ENCODE measurements at places on chromosomes 12 and 14.

DNA sequence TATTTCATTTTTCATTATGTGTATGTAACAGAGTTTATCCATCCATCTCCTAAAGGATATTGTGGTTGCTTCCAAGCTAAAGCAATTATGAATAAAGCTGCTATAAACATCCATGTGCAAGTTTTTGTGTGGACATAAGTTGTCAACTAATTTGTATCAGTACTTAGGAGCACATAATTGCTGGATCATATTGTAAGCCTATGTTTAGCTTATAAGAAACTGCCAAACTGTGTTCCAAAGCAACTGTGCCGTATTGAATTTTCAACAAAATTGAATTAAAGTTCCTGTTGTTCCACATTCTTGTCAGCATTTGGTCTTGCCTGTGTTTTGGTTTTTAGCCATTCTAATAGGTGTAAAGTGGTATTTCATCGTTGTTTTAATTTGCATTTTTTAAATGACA, 416.9 kb downstream of the SLC6A15 start:
- no peak overlapping the region for H3K4me3 ChIP-seq
- DNase-seq, result no peak
- no peak overlapping the region for H3K27ac ChIP-seq
- H3K36me3 ChIP-seq, result no peaks in the 10 kb centered on the region

DNA sequence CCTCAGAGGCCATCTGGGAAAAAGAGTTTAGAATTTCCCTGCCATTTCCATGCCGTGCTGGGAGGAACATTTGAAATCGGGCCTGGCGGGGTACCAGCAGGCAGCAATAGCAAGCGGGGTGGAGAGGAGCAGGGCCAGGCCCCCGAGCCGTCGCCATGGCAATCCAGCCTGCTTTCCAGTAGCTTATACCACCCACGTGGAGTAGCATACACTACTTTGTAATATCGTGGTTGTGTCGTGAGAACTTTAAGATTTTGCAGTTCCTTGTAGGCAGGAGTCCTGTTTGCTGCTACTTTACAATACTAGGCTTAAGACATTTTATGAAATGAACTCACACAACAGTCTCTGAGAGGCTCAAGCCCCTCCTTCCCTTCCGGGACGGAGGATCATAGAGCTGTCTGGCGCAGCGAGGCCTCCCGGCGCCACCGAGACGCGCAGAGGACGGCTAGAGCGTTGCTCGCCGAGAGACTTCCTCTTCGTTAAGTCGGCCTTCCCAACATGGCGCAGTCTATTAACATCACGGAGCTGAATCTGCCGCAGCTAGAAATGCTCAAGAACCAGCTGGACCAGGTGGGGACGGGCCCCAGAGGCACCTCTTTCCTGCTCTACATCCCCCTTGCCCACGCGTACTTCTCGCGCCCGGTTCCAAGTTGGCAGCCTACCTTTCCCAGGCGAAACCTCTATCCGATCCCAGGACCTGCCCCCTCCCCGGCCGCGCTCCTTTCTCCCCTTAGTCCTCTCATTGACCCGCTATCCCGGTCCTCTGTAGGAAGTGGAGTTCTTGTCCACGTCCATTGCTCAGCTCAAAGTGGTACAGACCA, at the start of gene PFDN5:
Gene PFDN5 (plus strand): TSS at position 473 of the 821 bp plus-strand sequence. CDS start 26 bp downstream, at position 499.
- H3K4me3 ChIP-seq, result peak within 1 kb of the TSS; percentile 68
- peak; percentile 88 for DNase-seq
- H3K36me3 ChIP-seq, result peaks cover 83% of the 10 kb centered on the region
- peak within 1 kb of the TSS; percentile 69 for H3K27ac ChIP-seq

DNA sequence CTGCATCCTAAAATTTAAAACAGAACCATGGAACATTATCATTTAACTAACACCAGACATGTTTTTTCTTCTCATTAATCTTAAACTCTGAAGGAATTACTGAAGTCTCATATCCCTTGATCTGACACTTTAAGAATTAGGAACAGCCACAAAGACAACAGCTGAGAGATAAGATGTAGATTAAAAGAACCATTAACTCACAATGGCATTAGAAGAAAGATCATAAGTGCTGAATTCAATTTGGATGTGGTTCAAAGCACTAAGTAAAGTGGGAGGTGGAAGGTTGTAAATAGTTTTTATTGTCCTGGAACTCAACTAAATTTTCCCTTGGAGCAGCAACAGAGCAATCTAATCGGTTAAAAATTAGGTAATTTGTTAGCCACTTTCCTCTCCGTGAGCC, 199.0 kb upstream of the ATP2B1 start:
- H3K4me1 ChIP-seq, result no peaks in the 10 kb centered on the region
- DNase-seq, result no peak
- no peak overlapping the region for H3K27ac ChIP-seq
- H3K27me3 ChIP-seq, result no peaks in the 10 kb centered on the region
- no peak overlapping the region for H3K4me3 ChIP-seq
- no peaks in the 10 kb centered on the region for H3K36me3 ChIP-seq

- H3K4me3 ChIP-seq, result no peak overlapping the region
- H3K27me3 ChIP-seq, result no peaks in the 10 kb centered on the region
- H3K27ac ChIP-seq, result no peak overlapping the region
- DNase-seq, result no peak
- H3K36me3 ChIP-seq, result peaks cover 37% of the 10 kb centered on the region
These were observed 27.0 kb downstream of the HPD start for GRCh38 chr12:121831571-121832245.

- no peak for DNase-seq
- H3K4me1 ChIP-seq, result peaks cover 13% of the 10 kb centered on the region
- H3K4me3 ChIP-seq, result no peak overlapping the region
- no peaks in the 10 kb centered on the region for H3K27me3 ChIP-seq
- H3K27ac ChIP-seq, result no peak overlapping the region
- peaks cover 29% of the 10 kb centered on the region for H3K36me3 ChIP-seq
These were observed 1.4 kb upstream of the RACGAP1 start for GRCh38 chr12:50026691-50027090.

GRCh38 chr12:48972213-48972951, 847 bp upstream of the WNT10B start:
- H3K4me3 ChIP-seq, result no peak overlapping the region
- peaks cover 39% of the 10 kb centered on the region for H3K4me1 ChIP-seq
- DNase-seq, result peak; percentile 75
- peaks cover 25% of the 10 kb centered on the region for H3K27me3 ChIP-seq

GRCh38 chr14:42441615-42442014, 834.9 kb downstream of the LRFN5 start:
- H3K27me3 ChIP-seq, result no peaks in the 10 kb centered on the region
- H3K27ac ChIP-seq, result no peak overlapping the region
- no peaks in the 10 kb centered on the region for H3K4me1 ChIP-seq
- DNase-seq, result no peak
- H3K36me3 ChIP-seq, result no peaks in the 10 kb centered on the region

DNA sequence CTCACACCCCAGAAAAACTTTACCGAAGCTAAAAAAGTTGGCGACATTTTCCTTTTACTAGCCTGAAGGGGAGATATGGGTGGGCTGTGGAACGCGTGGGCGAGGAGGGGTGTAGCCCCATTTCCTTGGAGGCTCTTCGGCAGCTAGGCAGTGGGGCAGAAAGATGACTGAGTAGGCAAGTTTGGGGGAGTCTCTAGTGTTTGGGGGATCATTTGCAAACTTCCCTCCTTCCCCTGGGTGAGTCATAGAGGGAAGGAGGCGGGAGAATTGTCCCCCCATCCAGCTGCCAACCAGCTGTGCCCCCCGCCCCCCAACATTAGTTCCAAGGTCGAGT, 2.3 kb downstream of the GLI1 start:
- peak overlapping the region; percentile 50 for H3K4me3 ChIP-seq
- peak overlapping the region; percentile 92 for H3K27ac ChIP-seq
- no peaks in the 10 kb centered on the region for H3K27me3 ChIP-seq
- H3K4me1 ChIP-seq, result peaks cover 51% of the 10 kb centered on the region
- H3K36me3 ChIP-seq, result peaks cover 68% of the 10 kb centered on the region

GRCh38 chr12:31370531-31371255, 44.7 kb upstream of the SINHCAF start:
- peaks cover 11% of the 10 kb centered on the region for H3K4me1 ChIP-seq
- no peak overlapping the region for H3K4me3 ChIP-seq
- no peak overlapping the region for H3K27ac ChIP-seq
- H3K36me3 ChIP-seq, result no peaks in the 10 kb centered on the region

DNA sequence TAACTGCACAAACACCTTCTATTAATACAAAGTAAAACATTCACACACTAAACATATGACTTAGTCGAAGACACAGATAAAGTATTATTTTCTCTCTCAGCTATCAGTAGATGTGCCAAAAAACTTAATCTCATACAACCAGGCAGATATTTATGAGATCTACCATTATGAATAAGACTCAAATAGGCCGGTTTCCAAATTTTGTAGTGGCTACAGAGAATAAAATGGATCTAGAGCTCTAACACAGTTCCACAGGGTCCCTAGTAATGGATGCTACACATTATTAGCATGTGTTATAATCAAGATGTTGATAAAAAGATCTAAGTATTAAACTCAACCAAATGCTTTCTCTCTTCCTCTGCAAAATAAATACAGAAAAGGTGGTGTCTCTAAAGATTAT, 10.4 kb downstream of the SAV1 start:
- H3K4me1 ChIP-seq, result peaks cover 21% of the 10 kb centered on the region
- no peaks in the 10 kb centered on the region for H3K27me3 ChIP-seq
- DNase-seq, result no peak

DNA sequence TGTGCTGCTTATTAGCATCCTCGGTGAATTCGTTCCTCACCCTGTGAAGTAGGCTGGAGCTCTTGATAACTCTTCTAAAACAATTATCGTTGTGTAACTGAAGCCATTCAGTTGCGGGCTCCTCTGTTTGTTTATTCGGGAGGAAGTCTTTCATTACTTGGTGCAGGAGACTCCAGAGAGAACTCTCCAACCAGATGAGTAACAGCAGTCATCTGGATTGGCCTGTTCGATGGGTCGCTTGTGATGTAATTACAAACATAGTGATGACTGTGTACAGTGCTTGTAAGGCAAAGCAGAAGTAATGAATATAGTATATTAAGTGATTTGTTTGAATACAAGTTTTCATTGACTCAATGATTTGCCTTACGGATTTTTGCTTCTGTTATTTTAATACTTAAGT, 10.9 kb downstream of the ATP6V0A2 start:
- peaks cover 20% of the 10 kb centered on the region for H3K4me1 ChIP-seq
- no peak overlapping the region for H3K4me3 ChIP-seq
- no peaks in the 10 kb centered on the region for H3K27me3 ChIP-seq
- DNase-seq, result peak; percentile 52
- no peak overlapping the region for H3K27ac ChIP-seq

- no peaks in the 10 kb centered on the region for H3K4me1 ChIP-seq
- peaks cover 83% of the 10 kb centered on the region for H3K36me3 ChIP-seq
- no peak for DNase-seq
- no peak overlapping the region for H3K27ac ChIP-seq
- no peak overlapping the region for H3K4me3 ChIP-seq
These were observed 39.4 kb downstream of the SH2B3 start for GRCh38 chr12:111444925-111445725.

- H3K27me3 ChIP-seq, result no peaks in the 10 kb centered on the region
- H3K4me3 ChIP-seq, result no peak overlapping the region
- no peak for DNase-seq
- H3K4me1 ChIP-seq, result peaks cover 9% of the 10 kb centered on the region
- H3K27ac ChIP-seq, result no peak overlapping the region
- H3K36me3 ChIP-seq, result no peaks in the 10 kb centered on the region
These were observed 4.8 kb upstream of the ITPK1 start for GRCh38 chr14:93120517-93120916.

DNA sequence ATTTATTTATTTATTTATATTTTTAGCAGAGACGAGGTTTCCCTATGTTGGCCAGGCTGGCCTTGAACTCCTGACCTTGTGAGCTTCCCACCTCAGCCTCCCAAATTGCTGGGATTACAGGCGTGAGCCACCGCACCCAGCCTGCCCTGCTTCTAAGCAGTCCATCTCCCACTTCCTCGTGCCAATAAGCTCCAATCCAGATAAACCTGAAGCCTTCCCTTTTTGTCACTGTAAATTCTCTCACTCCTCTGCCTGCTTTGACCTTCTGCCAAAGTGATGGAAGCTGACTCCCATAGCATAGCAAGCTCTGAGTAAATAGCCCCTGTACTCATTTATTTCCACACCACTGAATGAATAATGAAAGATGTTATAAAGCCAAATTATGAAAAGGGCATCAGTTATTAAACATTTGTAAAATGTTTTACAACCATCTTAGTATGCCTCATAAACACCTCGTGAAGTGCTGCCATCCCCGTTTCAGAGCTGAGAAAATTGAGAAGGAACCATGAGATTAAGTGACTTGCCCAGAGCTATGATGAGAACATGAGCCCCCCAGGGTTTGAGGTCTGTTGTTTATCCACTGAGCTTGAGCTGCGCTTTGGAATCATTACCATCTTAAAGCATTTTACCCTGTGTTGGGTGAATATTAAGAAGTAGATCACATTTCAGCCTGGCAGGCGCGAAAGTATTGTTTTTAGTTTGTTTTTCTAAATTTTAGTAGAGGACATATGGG, 30.4 kb downstream of the MANSC1 start:
- no peak for DNase-seq
- H3K27ac ChIP-seq, result no peak overlapping the region
- no peaks in the 10 kb centered on the region for H3K27me3 ChIP-seq

- peak; percentile 67 for DNase-seq
- H3K36me3 ChIP-seq, result peaks cover 63% of the 10 kb centered on the region
- H3K4me3 ChIP-seq, result peak overlapping the region; percentile 80
- no peaks in the 10 kb centered on the region for H3K27me3 ChIP-seq
- peak overlapping the region; percentile 98 for H3K27ac ChIP-seq
These were observed 2.3 kb downstream of the CDKN1B start for GRCh38 chr12:12719496-12719895.

GRCh38 chr14:105499256-105500035, 8.4 kb downstream of the TEDC1 start:
- no peaks in the 10 kb centered on the region for H3K27me3 ChIP-seq
- no peak overlapping the region for H3K4me3 ChIP-seq
- H3K36me3 ChIP-seq, result no peaks in the 10 kb centered on the region
- H3K4me1 ChIP-seq, result no peaks in the 10 kb centered on the region

- H3K4me3 ChIP-seq, result no peak overlapping the region
- no peak for DNase-seq
- no peak overlapping the region for H3K27ac ChIP-seq
These were observed 38.8 kb downstream of the HELB start for GRCh38 chr12:66341126-66341525.

GRCh38 chr12:54132976-54133771, 55.6 kb downstream of the SMUG1 start:
- no peaks in the 10 kb centered on the region for H3K36me3 ChIP-seq
- DNase-seq, result no peak
- H3K27ac ChIP-seq, result no peak overlapping the region
- no peak overlapping the region for H3K4me3 ChIP-seq

- DNase-seq, result no peak
- no peak overlapping the region for H3K27ac ChIP-seq
- peaks cover 12% of the 10 kb centered on the region for H3K4me1 ChIP-seq
- H3K27me3 ChIP-seq, result no peaks in the 10 kb centered on the region
These were observed 21.1 kb downstream of the TCTN1 start for GRCh38 chr12:110635055-110635454.

- no peak overlapping the region for H3K27ac ChIP-seq
- H3K27me3 ChIP-seq, result no peaks in the 10 kb centered on the region
- H3K4me1 ChIP-seq, result no peaks in the 10 kb centered on the region
- H3K36me3 ChIP-seq, result no peaks in the 10 kb centered on the region
These were observed 1963.4 kb upstream of the FLRT2 start for GRCh38 chr14:83566567-83566966.

- H3K4me1 ChIP-seq, result peaks cover 33% of the 10 kb centered on the region
- H3K36me3 ChIP-seq, result no peaks in the 10 kb centered on the region
- DNase-seq, result peak; percentile 64
- no peaks in the 10 kb centered on the region for H3K27me3 ChIP-seq
- peak overlapping the region; percentile 97 for H3K27ac ChIP-seq
- H3K4me3 ChIP-seq, result no peak overlapping the region
These were observed 24.5 kb downstream of the MOK start for GRCh38 chr14:102280376-102280962.

All from SJSA1 (cell line).